ENCODE measurements at places on chromosomes 12 and 14.

GRCh38 chr12:90790747-90791146 is 164.2 kb downstream of the CCER1 start:
- DNase-seq, result no peak

GRCh38 chr12:128726886-128727285 is 96.9 kb downstream of the SLC15A4 start:
- no peak for DNase-seq

DNA sequence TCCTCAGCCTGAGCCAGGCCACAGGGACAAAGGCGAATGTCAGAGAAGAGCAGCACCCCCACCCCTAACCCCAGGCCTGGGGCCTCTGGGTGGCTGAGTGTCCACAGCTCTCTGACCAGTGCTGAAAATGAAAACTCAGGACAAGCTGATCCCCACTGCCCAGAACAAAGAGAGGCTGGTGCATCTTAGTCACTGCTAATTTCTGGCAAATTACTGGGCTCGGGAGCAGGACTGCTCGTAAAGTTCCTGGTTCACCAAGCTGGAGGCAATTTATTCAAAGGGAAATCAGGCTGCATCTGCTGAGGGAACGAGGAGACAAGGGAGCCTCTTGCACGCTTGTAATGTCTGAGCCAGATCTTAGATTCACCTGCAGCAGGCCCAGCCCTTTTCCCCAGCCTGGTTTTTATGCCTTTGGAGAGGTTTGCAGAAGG is 43.2 kb downstream of the CALM1 start:
- DNase-seq, result no peak

- peak; percentile 55 for DNase-seq
Observed at GRCh38 chr12:92075425-92075914, 70.2 kb downstream of the BTG1 start.

DNA sequence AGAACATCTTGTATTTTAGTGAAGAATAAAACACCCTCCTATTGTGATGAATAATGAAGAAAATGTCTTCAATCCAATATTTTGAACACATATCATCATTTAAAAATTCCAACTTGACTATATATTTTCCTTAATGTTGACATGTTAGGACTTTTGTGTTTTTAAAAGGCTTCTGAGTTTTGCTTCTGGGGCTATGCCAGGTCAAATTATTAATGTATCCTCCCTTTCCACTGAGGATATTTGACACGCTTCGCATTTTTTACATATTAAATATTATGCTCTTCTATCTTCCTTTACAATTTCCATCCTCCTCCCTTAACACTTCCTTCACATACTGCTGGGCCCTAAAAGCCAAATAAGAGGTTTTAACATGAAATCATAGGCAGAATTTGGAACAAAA is 20.6 kb downstream of the RERG start:
- no peak for DNase-seq

DNA sequence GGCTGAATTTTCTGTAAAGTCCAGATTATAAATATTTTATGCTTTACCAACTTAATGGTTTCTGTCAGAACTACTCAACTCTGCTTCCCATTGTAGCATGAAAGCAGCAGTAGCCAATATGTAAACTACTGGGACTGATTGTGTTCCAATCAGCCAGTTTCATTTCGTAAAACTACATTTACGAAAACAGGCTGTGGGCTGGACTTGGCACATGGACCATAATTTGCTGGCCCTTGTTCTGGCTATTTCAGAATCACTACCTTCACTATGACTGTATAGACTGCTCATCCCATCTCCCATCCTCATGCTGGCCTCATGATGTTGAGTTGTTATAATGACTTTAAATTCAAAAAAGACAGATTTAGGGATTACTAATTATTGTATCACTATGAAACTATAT is 38.7 kb downstream of the FAR2 start:
- peak; percentile 37 for DNase-seq

DNA sequence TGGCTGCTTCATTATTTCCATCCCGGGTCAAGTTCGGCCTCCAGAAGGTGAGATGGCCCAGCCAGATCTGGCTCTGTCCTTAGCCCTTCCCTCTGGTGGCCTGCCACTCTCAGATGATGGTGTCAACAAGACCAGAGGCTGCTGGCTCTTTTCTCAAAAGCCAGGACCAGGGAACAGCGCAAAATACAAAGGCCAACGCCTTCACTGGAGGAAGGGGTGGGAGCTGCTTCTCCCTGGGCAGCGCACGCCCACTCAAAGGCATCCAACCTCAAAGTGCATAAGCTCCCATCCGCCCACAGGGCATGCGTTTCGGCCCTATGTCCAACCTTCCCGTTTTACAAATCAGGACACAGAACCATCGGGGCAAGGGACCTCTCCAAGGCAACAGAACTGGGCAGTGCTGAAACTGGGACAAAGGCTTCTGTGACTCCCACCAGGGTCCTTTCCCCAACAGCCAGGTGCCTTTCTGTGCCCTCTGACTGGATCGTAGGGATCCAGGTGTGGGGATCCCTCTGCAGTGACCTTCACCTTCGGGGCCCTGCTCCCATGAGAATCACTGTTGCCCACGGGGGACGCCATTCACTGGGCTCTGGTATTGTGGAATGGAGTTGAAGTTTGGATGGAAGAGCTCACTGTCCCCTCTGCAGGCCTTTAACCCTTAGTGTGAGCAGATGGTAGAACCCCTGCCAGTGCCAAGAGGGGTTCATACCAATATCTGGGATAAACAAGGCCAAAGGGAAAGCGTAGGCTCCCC is 76.8 kb downstream of the NINJ2 start:
- no peak for DNase-seq

All from fibroblast of the aortic adventitia (primary cell).